Coronary artery (tissue), 2 donors: ENCODE measurements at places on chromosomes 7 and 10.

GRCh38 chr7:4631380-4632179 is 50.5 kb upstream of the FOXK1 start:
- peak; percentile 93 for DNase-seq

- no peak for DNase-seq
Measured at GRCh38 chr7:87210506-87210905, 9.0 kb downstream of the TMEM243 start.

DNA sequence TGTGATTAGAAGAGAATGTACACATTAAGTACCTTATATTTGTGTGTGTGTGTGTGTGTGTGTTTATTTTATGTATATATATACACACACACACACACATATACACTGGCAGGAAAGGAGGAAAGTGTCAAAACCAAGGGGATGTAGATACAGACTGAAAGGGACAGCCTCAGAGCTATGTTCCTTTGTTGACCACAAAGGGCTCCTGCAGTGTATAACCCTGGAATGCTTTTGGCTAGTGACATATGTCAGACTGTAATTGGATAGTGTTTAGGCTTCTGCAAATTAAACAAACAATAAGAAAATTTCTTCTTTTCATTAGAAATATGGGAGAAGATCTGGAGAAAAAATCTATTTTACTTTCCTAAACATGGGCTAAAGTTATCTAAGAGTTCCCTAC is 15.9 kb downstream of the GBF1 start:
- DNase-seq, result no peak

DNA sequence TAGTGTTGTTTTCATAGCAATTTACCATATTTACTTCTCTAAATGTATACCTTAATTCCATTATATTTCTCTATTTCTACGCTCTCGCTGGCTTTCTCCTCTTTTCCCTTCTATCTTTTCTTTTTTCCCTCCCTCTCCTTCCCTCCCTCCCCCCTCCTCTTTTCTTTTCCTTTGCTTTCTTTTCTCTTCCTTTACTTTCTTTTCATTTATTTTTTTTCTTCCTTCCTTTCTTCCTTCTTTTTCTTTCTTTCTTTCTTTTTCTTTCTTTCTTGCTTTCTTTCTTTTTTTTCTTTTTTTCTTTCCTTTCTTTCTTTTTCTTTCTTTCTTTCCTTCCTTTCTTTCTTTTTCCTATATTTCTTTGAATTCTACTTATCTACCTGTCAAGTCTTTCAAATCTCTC is 533.0 kb upstream of the POT1 start:
- DNase-seq, result no peak

DNA sequence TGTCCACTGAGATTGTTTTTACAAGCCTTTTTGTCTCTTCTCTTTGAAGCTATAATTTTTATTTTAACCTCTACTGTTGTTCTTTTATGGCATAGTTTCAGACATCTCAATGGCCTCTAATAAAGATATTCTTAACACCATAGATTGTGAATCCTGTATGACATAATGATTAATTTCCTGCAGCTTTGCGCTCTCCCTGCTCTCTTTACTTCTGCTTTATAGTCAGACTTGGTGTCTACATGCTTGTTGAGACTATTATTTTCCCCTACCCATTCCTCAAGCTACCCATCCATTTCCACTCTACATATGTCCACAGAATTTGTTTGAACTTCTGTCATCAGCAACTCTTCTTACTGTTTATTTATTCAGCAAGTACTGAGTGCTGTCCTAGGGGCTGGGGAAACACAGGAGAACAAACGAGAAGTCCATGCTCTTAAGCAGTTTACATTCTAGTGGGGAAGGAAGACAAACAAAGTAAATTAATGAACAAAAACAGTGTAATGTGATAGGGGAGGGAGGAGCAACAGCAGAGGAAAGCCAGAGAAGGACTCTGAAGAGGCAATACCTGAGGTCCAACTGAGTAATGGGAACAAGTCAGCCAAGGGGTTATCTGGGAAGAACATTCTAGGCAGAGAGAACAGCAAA is 110.1 kb downstream of the CDK14 start:
- no peak for DNase-seq

GRCh38 chr7:43038254-43038653 is 74.2 kb upstream of the HECW1 start:
- DNase-seq, result no peak

- DNase-seq, result no peak
Measured at GRCh38 chr7:139396323-139396951, 36.7 kb downstream of the LUC7L2 start.

DNA sequence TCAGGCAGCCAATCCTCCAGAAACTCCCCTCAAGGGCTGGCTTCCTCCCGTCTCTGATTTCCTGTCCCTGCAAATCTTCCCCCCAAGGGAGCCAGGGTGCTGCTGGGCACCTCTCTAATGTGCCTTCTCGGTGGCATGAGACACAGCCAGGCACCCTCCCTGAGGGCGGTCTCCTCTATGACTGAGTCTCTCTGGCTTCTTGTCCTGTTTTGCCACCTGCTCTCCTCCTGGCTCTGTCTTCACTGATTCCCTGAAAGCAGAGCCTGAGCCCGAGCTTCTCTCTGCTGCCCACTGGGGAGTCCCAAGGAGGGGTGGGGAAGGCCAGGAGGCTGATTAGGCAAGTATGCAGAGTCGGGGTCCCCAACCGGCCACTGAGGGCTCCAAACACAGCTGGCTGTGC is 60.4 kb upstream of the INSIG1 start:
- DNase-seq, result no peak

GRCh38 chr10:132335189-132336063 is 3.4 kb downstream of the LRRC27 start:
- no peak for DNase-seq

DNA sequence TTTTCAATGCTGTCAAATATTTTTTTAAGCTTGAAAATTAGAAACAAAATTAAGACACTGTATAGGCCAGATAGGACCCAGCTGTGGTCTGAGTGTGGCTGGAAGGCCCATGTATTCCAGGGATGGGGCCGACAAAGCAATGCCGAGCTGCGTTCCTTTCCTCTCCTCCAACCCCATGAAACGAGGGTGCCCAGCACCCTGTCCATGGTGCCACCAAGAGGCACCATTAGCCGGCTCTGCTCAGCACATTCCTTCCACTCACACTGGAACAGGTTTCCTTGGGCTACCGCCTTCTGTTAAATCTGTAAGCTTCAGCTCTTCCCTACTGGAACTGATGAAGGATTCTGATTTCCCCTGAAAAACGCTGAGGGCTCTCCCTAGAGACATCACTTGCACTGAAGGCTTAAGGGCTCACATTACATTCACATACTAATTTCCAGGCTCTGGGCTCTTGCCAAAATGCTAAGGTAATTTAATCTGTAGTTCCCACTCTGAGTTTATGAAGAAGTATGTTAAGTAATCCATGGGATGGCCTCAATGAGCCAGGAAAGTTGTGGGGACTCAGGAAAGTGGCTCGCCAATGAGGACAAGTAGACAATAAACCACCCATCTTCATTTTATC is 73.7 kb upstream of the CAMK2B start:
- DNase-seq, result no peak
